HL-60 (cell line): ENCODE measurements at places on chromosomes 1 and 21.

DNA sequence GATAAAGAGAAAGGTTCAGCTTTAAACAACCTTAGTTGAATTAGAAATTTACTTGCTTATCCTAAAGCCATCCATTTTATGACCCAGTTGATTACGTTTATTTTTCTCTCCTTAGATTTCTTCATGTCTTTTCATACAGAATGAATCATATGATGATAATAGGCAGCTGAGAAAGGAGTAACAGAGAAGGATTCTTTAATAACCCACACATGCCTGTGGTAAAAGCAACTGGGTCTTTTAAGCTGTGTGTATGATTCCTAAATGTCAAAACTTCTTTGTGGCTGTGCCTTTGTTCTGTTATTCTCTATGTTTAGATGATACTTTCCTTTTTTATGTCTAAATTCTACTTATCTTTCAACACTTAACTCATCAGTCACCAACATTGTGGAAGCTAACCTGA is 626.5 kb downstream of the NCAM2 start:
- DNase-seq, result no peak

GRCh38 chr1:145740269-145740668 is 21.0 kb downstream of the CD160 start:
- DNase-seq, result no peak

DNA sequence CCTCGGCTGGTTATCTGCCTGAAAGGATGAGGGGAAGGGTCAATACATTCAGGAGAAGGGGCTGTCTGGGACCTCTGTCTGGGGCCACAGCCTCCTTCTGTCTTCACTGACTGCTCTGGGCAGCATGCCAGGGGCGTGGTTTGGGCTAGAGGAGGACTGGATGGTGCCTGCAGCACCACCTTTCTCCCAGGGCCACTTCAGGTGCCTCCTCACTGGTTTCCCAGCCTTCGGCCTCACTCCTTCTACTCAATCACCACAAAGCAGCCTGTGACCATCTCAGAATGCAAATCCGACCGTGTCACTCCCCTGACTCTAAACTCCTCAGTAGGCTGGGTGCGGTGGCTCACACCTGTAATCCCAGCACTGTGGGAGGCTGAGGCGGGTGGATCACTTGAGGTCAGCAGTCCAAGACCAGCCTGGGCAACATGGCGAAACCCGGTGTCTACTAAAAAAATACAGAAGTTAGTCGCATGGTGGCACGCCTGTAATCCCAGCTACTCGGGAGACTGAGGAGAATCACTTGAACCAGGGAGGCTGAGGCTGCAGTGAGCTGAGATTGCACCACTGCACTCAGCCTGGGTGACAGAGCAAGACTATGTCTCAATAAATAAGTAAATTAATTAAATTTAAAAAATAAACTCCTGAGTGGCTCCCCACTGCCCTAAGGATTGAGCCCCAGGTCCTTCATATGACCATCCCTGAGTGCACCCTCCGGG is 50.1 kb upstream of the ECE1 start:
- no peak for DNase-seq

DNA sequence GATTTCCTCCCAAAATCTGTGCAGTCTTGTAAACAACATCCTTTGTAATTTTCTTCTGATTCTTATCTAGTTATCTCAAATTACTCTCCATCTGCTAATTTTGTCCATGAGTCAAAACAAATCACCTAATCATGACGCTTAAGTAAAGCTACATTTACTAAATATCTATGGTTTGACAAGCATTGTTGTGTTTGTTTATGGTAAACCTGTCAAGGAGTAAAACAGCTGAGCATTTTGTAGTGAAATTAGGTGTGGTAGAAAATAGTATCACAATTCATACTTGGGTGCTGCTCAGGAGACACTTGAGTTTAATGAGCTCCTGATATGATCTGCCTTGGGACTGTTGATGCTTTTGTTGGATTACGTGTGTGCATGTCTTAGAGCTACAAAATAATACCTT is 11.6 kb downstream of the TIPRL start:
- DNase-seq, result no peak

- DNase-seq, result no peak
Observed at GRCh38 chr1:84996846-84997666, at the start of gene MCOLN2. MCOLN2 (minus strand) TSS chr1:84997113; CDS start chr1:84996872, 241 bp downstream.
